ENCODE measurements at places on chromosomes 1 and 21.

GRCh38 chr1:21761052-21761451 lies 21.9 kb downstream of the USP48 start:
- no peak for DNase-seq

DNA sequence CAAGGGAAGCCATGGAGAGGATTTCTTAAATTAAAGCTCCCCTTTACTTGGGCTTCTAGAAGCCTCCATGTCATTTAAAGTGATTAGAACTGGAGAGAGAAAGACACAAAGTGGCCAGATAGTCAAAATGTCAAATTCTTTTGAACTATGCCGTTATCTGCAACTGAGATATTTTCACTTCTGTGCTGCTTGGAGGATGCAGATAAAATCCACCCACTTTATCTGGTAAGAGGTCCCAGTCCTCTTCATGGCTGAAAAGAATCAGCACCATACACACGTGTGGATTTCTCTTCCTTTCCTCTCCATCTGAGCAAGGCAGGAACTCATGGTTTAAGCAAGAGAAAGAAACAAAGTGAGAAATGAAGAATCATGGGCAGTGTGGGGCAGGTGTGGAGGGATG lies 276.9 kb upstream of the RUNX1 start:
- DNase-seq: no peak

- peak; percentile 22 for DNase-seq
Measured at GRCh38 chr1:244139655-244140054, 88.6 kb downstream of the ZBTB18 start.

DNA sequence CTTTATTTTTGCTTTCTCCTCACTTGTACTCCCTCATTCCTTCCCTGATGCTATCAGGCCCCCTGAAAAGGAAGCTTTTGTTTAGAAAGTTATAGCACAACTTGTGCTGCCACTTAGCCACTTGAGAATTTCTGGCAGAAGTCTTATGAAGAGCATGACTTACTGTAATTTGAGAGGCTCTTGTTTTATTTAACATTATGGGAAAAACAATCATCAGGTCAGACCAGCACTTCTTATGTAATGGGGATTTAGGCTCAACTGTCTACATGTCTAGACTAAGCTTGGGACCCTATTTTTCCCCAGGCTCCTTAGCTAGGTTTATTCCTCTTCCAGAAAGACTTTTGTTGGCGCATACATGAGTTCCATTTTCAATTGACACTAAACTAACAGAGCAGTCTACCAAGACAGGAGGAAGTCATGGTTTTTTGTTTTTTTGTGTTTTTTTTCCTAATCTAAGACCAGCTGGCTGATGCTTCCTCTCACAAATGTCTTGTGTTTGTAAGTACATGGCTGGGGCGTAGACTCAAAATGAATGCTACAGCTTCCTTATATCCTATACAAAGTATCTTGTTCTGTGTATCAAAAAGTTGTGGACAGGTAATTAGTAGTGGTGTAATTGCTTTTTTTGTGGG lies 31.5 kb downstream of the TNFSF4 start:
- DNase-seq: peak; percentile 34

GRCh38 chr1:160083968-160084770 lies 2.8 kb downstream of the KCNJ9 start:
- no peak for DNase-seq

DNA sequence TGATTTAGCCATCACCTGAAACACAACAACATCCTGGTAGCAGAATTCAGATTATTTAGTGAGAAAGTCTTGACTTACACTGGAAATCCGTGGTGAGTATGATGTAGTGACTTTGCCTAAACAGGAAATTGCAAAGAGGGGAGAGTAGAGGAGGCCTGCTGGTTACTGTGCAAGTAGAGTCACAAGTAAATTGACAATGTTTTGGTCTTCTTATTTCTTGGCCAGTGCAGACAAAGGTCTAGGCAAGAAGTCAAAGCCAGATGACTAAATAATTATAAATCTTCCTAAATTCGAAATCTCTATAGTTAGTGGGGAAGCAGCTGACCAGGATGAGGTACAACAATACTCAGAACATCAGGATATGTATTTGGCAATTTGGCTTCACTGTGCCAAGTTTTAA lies 159.5 kb upstream of the KCTD3 start:
- no peak for DNase-seq

DNA sequence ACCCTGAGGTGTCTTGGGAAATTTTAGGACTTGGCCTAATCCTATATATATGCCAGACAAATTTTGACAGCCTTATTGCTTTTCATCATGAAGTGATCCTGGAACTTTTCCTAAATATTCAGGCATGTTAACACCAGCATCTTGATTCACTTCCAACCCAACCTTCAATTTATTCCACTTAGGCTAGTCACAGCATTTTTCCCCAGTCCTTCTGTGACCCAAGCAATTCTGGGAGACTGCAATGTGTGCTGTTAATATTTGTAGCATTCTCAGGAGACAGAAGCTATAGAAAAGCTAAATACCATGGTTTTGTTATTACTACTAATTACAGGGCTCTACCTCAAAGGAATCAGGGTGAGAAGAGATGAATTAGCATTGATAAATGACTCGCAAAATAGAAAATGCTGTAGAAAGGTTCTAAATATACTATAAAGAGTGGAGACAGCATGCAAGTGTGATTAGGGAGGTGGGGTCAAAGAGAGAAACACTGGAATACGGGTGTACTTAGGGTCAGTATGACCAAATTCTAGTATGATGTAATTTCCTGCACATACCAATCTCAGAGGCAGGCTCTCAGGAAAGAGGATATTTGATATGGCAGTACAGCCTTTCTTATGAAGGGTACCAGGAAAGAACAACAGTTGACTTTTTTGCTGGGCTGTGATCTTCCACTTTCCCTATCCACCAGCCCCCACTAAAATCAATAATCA lies 29.1 kb downstream of the PRRX1 start:
- DNase-seq: peak; percentile 83

DNA sequence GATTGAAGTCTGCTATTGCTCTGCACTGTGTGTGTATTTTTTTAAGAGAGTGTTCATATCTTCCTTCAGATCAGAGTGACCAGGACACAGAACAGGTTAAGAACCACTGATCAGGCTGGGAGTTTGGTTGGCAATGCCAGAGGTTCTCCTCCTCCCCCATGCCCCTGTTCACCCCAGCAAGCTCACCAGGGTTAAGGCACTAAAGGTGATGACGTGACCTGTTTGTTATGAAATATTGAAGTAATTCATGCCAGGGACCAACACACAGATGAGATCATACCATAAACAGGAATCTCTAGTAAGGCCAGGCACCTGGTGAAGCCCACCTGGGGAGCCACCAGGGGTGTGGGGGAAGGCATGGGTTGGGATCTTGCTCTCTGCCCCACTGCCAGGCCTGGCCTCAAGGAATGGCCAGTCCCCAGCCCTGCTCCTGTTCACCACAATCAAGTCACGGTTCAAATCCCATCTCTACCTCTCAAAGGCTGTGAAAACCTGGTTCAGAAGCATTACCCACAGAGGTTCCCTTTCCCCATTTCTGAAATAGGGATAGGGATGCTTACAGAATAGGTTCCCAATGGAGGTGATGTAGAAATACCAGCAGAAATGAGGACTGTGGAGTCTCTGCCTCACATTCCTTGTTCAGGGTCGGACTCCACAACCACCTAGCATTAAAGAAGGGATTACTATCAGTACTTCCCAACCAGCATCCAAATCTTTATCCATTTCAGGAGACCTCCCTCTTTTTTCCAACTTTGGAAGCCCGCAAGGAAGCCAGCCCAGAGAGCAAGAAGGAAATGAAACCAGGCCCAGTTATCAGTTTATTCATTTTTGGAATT lies 2.4 kb downstream of the ID3 start:
- DNase-seq: no peak

DNA sequence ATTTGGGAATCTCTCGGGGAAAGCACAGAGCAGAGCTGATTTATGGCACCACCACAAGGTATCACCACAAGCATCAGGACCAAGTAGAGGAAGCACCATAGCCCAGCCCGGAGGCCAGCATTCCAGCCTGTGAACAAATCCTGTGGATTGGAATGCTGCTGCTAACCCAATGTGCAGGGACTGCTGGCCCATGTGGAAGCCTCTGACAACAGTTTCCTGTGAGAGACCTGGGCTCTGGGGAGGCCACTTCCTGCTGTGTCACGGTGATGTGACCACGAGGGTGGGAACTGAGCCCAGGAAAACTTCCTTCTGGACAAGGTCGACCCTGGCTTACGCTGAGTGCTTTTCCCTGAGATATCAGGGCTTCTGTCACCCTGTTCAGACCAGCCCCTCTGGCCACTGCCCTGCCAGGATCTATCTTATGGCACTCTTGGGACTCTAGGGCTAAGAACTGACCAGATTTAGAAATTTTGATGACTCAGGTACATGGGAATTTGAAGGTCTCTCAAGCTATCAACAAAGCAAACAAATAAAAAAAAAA lies 88.3 kb upstream of the NGF start:
- DNase-seq: peak; percentile 89

- peak; percentile 67 for DNase-seq
Measured at GRCh38 chr21:41167348-41168342, at the start of gene BACE2. Gene BACE2 (plus strand): TSS chr21:41168160. CDS start chr21:41168264, 104 bp downstream.

DNA sequence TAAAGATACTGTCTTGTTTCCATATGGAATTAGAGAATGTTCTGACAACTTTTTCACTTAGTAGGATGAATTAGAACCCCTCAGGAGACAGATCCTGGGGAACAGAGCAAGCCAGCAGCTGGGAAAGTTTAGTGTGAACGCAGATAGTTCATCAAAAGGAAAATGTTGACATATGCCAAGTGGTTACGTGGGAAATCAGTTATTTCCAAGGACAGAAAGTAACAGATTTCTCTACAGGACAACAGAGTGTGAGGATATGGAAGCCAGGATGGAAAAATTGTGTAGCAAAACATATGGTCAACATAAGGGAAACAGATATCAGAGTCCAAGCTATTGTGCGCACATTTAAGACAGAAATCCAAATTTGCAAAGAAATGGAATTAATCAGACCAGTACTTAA lies 419.5 kb downstream of the LRRIQ3 start:
- no peak for DNase-seq

DNA sequence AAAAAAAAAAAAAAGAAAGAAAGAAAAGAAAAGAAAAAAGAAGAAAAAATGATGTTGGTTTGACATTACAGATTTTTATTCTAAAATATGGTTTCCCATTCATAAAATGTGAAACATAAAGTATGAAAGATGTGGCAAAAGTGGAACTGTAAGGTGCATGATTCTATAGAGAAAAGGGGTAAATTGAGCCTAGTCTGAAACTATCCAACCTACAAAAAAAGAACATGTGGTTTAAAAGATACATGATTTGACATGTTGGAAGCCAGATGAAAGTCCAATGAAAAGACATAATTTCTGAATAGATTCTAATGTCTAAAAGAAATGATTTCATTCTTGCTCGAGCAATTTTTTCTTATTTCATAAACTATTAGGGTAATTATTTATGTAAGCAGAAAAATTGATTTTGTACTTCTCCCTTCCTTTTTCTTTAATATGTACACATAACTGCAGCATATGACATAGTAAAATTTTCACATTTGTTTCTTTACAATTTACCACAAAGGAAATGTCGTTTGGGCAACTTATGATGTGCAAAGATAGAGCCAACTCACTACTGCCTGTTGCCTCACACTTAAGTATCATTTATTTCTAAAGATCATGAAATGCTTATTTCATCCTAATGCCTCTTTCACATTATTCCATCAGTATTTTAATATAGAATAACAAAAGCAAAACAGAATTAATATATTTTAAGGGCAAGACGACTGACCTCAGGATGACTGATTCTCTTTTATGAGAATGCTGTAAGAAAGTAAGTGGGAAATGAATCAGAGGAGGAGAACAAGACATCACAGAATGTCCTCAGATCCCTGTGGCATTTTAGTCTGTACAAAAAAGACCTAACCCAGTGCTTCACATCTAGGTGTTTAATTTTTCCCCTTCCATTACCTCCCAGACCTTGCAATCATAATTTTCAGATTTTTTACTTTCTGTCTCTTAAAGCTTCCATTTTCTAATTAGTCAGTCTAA lies 165.8 kb upstream of the HMCN1 start:
- DNase-seq: peak; percentile 22

- no peak for DNase-seq
Measured at GRCh38 chr1:59409986-59410385, 113.1 kb downstream of the FGGY start.

DNA sequence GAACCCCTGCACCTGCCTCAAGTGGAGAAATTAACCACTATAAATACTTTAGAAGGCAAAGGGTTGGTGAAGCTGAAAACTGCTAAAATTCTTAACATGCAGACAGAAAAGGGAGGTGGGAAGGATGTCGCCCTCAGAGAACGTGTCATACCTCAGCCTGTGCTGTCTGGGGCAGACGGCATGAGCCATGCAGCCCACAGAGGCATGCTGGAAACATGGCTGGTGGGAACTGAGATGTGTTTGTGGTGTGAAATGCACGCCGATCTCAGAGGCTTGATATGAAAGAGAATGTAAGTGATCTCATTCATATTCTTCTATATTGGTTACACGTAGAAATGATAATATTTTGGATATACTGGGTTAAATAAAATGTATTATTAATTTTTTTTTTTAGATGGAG lies 16.3 kb downstream of the AGPAT3 start:
- no peak for DNase-seq

- no peak for DNase-seq
Measured at GRCh38 chr1:214075999-214076707, 88.4 kb downstream of the PROX1 start.

GRCh38 chr1:219834314-219834917 lies 93.9 kb downstream of the SLC30A10 start:
- DNase-seq: no peak

DNA sequence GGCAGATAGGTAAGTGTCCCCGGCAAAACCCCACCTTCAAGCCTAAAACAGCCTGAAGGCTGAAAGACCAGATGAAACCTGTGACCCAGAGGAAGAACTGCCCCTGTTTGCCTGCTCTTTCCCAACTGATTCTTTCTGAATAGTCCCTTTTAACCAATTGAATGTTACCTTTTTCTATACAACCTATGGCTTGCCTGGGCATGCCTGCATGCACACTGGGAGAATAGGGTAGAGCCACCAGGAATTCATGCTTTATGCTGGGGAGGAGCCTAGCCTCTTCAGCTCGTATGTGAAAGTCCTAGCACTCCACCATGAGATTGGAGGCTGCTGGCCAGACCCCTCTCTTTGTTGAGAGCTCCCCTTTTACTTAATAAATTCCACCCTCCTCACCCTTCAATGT lies 340.0 kb downstream of the PTBP2 start:
- DNase-seq: no peak

GRCh38 chr1:87872189-87872588 lies 543.5 kb downstream of the LMO4 start:
- DNase-seq: no peak

DNA sequence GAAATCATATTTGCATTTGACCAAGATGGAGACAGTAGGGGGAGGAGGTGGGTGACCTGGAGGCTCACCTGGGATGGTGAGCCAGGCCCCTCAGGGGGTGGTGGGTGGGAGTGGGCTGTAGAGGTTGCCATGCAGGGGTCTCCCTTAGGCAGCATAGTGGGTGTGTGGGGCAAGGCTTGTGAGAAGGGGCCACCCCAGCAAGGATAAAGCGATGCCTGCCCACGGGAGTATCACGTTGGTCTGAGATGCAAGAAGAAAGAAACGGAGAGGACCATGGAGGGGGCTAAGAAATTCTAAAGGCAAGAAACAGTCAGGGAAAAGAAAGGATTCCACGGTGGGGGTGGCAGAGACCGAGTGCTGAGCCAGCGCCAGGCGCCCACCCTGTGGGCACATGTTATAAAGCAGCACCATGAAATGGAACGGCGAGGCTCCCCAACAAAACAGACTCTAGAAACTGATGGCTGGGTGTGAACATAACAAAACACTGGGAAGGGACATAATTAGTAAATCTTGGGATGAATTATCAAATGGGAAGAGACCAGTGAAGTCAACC lies 11.7 kb upstream of the C2CD2 start:
- no peak for DNase-seq
